Esophagus muscularis mucosa (tissue), 4 donors: ENCODE measurements at places on chromosomes 4 and X. TPM values are rescaled to one million over a fixed set of nuclear protein-coding genes. Genes with fewer than 3 reads are reported as not detected.

DNA sequence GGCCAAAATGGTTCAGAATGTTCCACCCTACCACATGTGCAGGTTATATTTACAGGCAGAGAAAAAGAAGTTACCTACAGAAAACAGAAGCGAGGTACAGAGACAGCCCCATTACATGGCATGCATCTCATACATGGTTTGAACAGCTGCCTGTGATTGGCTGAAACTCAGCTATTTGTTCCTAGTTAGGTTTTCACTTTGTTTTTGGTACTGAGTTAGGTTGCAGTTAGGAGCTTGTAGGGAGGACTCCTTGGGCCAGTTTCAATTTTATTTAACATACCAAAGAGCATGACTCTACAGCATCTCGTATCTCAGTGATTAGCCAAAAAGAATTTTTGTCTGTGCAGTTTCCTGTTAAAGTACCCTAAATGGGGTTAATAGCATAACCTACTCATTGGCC is 392.0 kb downstream of the MAPK10 start:
- DNase-seq: no peak

- no peak for DNase-seq
Observed at GRCh38 chrX:78011846-78012245, 42.4 kb upstream of the PGAM4 start.

Gene BEX1
- 0.83 TPM for total RNA-seq

DNA sequence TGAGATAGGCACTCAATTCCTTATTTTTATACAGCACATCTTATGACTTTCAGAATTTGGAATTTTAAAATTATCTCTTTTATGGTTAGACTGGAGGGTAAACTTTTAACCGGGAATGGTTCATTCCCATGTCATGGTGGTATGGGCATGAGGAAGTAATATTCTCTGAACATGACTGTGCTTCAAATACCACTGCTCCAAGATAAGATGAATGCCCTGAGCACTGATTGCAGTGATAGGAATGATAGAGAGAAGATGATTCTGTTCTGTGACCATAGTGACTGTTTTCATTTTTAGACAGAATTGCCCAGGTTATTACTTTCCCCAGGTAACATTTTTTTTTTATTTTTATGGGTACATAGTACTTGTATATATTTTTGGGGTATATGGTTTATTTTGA is 187.4 kb downstream of the ATOH1 start:
- no peak for DNase-seq

DNA sequence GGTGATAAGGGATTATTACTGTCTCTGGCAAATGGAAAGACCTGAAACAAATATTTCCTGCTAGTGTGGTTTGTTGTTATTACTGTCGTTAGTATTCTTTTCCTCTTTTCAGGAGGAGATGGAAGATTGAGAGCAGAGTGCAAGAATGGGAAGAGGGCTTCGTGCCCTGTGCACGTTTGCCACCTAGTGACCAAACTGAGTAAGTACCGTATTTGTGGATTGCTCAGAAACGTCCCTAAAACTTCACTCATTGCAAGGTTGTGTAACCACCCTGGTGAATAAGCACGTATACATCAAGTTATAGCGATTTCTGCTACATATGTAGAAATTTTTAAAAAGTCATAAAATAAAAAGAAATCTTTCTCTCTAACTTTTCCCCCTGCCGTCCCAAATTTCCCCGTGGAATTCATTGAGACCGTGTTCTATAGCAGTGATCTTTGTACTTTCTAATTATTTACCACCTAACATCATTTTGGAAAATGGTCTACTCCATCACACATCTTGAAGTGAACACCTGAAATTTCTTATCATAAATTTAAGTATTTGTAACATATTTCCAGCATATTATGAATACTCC is 24.3 kb downstream of the LINC00632 start:
- no peak for DNase-seq

DNA sequence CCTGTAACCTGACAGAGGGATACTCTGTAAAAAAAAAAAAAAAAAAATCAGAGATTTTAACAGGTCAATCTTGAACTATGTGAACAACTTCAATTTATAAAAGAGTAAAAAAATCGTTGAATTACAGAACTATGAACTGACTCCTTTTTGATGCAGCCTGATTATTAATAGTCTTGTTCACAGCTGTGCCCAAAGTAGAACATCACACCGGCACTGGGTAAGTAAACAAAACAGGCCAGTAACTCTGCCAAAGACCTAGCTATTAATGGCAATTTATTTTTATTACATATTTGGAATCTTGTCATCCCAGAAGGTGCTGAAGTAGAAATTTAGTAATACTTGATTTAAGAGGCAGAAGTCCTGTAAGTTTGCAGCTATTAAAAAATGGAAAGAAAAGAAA is 31.4 kb downstream of the CPE start:
- no peak for DNase-seq

Gene ELOVL6
- 2.5 TPM for total RNA-seq

DNA sequence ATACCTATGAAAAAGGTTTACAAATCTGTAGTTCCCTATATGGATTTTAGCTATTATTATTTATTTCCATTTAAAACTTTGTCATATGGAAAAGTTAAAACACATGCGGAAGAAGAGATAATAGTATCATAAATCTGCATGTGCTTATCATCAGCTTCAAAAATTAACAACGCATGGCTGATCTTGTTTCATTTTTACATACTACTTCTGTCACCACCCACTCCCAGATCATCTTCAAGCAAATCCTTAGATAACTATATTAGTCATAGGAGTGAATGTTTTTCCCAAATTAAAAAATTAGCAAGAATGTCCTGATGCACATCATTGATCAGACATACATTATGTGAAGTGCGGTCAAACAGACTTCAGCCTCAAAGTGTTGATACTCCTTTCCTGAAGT is 24.6 kb upstream of the MOB1B start:
- DNase-seq: no peak

Gene FRMD7
- not detected for total RNA-seq

- no peak for DNase-seq
Observed at GRCh38 chr4:23932901-23933308, 43.1 kb upstream of the PPARGC1A start.
